Suppressor macrophage treated with lipopolysaccharide for 4 hours (primary cell): ENCODE measurements at places on chromosomes 3 and 15.

GRCh38 chr3:175670557-175670956 lies 811.4 kb downstream of the NAALADL2 start:
- no peak for DNase-seq

GRCh38 chr3:24196526-24196925 lies 251.4 kb downstream of the NR1D2 start:
- no peak for DNase-seq

- peak; percentile 67 for DNase-seq
Observed at GRCh38 chr15:100572362-100572983, 29.5 kb downstream of the LINS1 start.

DNA sequence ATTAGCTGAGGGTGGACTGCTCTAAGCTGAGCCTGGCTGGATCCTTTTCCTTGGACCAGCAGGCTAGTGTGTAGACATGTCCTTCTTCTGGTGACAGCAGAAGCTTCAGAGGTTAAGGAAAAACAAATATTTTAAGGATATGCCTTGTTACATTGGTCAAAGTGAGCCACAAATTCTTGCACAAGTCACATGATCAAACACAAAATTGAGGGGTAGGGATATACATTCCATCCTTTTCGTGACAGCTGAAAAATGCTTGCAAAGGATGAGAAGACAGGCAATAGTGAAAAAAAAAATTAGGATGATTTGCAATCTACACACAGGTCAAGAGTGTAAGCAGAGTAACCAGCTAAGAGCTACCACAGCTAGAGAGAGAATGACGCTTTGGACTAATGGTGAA lies 21.1 kb upstream of the OXTR start:
- DNase-seq = no peak

GRCh38 chr3:82044930-82045705 lies 283.7 kb upstream of the GBE1 start:
- DNase-seq = no peak

GRCh38 chr15:23073890-23074646 lies 34.7 kb upstream of the TUBGCP5 start:
- DNase-seq = peak; percentile 13

DNA sequence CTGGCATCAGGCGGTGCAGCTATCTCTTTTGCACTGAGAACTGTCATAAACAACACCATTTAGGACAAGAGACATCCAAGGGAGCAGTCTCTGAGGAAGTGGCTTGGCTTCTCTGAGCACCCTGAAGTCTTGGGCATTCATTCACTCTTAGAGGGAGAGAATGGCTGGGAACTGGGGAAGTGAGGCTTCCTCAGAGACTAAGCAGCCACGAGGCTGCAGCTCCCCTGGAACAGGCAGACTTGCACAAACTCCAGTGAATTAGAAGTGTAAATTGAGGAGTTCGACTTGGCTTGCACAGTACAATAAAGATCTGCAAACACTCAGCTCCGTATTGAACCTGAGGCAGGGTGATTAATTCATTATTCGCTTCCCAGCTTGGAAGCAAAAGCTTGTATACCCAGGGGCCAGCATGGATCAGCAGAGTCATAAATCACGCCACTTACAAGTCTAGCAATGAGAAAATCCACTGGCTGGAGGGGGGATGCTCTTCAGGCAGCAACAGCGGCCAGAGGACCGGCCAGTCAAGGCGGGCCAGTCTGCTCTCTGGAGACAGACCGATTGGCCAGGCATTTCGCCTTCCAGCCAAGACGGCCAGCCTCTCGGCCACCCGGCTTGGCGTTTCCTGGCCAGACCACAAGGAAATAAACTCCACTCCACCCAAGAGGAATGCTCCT lies 118.8 kb upstream of the ADPGK start:
- no peak for DNase-seq

DNA sequence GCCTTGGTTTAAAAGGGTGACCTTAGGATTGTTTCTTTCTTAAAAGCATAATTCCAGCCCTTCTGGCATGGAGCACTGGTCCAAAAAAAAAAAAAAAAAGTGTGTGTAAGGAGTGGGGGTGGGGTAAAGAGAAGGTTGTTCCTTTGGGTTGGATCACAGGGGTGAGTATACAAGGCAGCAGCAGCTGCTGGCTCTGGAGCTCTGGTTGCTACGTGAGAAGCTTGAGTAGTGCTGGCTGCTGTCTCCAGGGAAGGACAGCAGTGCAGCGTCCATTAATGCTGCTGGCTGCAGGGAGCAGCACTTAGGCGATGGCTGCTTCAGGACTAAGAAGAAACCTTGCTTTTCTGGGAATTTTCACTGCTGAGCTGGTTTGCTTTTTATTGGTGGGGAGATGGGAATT lies 2.3 kb downstream of the SETD5 start:
- DNase-seq = peak; percentile 66

DNA sequence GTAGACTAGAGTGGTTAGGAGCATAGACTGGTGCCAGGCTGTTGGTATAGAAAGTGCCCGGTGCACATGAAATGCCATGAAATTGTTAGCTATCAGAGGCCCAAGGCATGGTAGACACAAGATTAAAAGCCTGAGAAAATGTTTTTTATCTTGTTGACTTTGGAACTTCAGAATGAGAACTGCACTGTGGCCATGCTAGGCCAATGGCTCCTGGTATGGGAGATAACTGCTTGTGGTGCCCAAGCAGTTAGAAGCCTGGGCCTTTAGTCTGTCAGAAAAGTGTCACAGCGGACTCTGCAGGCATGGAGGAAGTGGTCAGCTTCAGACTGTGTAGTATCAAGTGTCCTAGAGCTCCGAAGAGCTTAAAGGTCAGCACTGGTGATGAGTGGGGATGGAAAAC lies 11.9 kb downstream of the FYCO1 start:
- no peak for DNase-seq

DNA sequence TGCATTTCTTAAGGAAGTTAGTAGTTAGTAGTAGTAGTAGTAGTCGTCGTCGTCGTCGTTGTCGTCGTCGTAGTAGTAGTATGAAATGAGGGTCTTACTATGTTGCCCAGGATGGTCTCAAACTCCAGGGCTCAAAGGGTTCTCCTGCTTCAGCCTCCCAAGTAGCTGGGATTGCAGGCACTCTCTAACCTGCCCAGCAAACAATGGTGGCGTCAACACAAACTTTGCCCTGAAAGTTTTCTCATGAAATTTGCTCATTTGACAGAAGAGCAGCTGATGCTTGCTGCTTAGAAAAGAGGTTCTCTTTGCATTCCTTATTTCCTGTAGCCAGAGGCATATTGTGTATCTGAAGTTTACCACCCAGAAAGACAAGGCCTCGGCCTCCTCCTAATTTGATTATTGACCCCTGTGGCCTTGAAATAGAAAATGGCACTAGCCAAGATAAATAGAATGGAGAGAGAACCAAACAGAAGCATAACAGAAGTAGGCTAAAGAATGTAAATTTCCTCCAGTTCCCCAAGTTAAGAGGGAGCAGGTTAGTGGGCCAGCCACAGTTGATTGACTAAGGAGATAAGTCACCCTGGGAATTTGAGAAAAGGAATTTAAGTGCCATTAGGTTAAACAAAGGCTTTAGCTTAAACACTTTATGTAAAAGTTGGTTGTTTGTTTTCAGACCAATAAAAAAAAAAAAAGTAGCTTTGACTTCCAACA lies 166.2 kb upstream of the ROBO2 start:
- DNase-seq = no peak

- DNase-seq = no peak
Observed at GRCh38 chr3:65597952-65598413, 440.7 kb downstream of the MAGI1 start.
